ENCODE measurements at places on chromosomes 5 and 9.

GRCh38 chr9:136700959-136701667, 11.3 kb upstream of the DIPK1B start:
- peak; percentile 35 for DNase-seq

DNA sequence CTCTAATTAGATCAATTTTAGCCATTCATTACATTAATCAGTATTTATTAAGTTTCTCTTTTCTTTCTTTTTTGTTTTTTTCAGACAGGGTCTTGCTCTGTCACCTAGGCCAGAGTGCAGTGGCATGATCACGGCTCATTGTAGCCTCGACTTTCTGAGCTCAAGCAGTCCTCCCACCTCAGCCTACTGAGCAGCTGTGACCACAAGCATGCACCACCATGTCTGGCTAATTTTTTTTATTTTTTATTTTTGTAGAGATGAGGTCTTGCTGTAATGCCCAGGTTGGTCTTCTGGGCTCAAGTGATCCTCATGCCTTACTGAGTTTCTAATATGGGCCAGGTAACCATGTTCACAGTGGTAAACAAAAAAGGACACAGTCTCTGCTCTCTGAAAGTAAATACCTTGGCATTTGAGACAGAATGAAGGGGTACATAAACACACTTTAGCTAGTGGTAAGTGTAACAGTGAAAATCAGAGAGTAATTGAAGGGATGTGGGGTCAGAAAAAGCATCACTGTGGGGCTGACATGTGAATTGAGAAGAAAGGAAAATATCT, 336.3 kb downstream of the ADGRV1 start:
- DNase-seq, result no peak

DNA sequence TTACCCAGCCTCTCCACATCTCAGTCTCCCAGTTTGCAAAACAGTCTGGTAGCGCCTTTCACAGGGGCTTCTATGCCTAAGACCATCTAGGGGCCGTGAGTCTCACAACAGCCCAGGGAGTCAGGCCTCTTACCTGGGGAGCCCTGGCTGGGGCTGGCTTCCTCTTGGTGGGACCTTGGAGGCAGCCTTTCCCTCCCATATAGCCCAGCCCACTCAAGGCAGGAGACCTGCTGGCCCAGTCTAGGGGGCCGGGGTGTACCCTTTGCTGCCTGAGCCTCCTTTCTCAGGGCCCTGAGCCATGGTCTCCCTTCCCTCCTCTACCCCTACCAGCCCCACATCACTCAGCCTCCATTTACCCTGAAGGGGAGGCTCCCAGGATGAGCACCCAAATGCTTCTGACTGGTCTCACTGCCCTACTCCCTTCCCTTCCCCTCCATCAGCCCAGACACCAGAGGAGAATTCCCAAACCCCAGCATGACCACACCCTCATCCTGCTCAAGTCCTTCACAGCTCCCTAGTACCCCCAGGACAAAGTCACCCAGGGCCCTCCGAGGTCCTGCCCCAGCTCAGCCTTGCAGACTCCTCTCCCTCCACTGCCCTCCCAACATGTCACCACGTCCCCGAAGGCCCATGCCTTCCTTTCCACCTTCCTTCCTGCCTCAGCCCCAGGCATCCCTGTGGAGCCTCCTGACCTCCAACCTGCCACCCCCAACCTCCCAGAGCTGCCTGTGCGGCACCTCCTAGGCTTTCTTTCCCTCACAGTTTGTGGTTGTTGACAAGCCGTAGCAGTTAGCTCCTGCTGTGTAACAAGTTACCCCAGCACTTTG, 55.3 kb downstream of the BARX1 start:
- DNase-seq, result no peak

- no peak for DNase-seq
Observed at GRCh38 chr5:36631154-36631553, 24.7 kb downstream of the SLC1A3 start.
